ENCODE measurements at places on chromosomes 7 and 10.
A peak's percentile ranks its signal among the peaks of the same experiment; 100 is the strongest.

DNA sequence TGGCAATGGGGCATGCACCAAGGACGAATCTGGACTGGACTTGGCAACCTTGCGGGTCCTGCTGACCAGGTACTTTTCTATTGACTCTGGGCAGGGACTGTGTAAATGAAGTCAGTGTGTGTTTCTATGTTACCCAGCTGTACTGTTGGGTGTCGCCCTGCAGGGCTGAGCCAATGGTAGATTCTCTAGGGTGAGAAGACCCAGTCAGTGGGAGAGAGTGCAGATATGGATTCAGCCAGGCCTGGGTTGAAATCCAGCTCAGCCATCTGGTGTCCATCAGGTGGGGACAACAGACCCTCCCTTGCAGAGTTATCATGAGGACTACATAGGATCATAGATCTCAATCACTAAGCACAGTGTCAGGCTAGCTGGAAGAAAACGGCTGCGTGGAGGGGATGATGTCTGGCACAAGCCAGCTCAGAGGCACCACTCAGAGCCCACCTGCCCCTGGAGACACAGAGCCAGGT, 4.9 kb upstream of the PPIF start:
- peak; percentile 22 for DNase-seq

- DNase-seq: no peak
These were observed 155.0 kb downstream of the SKAP2 start for GRCh38 chr7:26709210-26709990.

GRCh38 chr10:4013651-4014121, 228.7 kb upstream of the KLF6 start:
- no peak for DNase-seq

GRCh38 chr7:85156661-85157208, 30.1 kb downstream of the SEMA3D start:
- DNase-seq: no peak

GRCh38 chr7:92904244-92905131, 68.1 kb upstream of the CDK6 start:
- DNase-seq: peak; percentile 79

GRCh38 chr7:48718731-48719378, 205.5 kb upstream of the CDC14C start:
- DNase-seq: no peak

DNA sequence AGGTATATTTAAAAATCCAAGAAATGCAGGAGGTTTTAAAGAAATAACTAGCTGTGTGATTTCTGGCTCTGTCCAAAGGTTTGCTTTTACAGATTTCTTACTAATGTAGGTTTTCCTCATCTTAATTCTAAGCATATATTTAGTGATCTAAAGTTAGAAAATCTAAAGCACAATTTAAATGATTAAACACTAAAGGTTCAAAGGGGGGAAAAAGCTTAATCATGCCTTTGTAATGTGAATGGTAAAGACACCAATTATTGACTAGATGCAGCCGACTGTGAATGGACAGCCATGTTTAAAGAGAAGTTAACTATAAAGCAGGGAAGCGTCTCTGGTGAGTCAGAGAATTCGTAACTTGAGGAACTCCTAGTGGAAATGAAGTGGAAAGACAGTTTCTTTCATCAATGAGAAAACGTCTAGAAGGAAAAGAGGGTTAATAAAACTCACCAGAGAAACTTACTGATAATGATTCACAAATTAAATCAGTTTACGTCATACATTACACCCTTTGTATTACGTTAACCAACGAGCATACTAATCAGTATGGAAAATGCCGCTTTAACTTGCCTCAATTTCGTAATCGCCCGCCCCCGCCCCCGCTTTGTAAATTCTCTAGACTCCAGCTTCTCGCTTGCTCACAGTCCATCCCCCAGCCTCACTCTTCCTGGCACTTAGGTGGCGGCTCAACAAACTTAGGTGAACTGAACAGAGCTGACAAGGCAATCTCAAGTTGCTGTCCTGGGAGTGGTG, 1.1 kb upstream of the HBP1 start:
- no peak for DNase-seq

DNA sequence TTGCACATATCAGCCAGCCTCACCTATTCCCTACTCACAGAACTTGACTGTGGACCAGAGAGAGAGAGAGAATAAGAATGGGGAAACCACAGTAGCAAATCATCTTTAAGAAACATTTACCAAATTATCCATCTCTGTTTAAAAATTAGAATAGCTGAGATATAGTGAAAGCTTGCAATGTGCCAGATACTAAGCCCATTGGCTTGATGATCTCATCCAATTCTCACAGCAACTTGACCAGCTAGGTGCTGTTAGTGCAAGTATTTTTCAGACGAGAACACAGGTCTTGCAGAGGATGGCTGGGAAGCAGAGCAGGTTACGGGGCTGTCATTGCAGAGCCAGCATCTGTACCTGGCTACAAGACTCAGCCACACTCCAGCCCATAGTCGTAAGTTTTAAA, 50.9 kb downstream of the KLF6 start:
- DNase-seq: no peak

DNA sequence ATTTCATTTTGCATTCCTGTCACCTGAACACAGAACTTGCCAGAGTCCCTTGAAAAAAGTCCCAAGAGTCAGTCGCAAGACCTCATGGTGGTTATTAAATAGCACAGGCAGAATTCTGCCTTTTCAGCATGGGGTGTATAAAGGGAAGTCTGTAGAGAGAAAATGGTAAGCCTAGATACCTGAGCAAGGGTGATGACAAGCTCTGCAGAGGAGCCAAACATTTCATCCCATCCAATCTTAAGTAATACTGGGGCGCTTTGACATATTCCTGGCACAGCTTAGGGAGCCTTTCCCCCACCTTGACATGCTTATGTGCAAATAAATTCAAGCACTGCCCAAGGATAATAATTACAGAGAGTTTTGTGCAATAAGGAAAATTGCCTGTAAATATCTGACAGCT, 213.0 kb downstream of the INHBA start:
- DNase-seq: no peak

- DNase-seq: no peak
These were observed 254.3 kb upstream of the GNAI1 start for GRCh38 chr7:79880312-79880711.

GRCh38 chr7:47715631-47716068, 133.7 kb upstream of the TNS3 start:
- DNase-seq: no peak

DNA sequence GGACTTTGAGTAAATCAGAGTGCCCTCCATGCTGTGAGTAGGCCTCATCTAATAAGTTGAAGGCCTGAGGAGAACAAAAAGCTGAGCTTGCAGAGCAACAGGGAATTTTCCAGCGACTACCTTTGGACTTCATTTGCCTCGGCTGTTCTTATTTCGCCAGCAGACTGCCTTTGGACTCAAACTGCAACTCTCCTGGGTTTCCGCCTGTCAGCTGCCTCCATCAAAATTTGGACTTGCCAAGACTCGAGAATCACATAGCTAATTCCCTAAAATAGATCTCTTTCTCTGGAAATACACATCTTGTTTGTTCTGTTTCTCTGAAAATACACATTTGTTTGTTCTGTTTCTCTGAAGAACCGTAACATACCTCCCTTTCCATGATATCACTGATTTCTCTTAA, 93.8 kb downstream of the ITGB8 start:
- DNase-seq: no peak

DNA sequence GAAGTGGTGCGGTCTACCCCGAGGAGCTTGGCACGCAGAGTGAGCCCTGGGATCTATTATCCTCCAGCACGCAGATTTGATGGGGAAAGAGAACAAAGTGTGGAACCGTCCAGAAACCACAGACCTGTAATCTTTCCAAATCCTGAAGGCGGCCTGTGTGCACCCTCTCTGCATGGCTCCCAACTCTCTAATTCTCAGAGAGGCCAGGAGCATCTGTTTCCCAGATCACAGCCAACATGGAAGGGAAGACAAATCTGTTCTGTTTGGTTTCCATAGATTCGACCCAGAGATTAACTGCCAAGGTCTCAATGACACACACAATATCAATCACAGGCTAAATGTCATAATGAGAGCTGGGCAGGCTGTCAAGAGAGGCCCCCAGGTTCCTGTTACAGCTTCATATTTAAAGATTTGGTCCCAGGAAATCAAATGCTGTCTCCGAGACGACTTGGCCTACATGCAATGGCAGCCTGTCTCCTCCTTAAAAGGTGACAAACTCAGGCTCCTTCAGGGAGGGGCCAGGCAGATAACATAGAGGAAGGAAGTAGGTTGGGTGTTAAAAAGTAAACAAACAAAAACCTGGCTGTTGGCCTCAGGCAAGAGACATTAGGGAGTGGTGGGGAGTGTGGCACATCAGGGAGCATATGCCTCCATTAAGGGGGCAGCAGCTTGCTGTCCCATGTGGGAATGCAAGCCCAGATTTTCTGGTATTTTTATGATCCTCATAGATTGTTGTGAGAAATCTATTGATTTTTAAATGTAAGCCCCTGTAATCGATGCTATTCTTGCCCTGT, 48.8 kb upstream of the SAMD8 start:
- no peak for DNase-seq

DNA sequence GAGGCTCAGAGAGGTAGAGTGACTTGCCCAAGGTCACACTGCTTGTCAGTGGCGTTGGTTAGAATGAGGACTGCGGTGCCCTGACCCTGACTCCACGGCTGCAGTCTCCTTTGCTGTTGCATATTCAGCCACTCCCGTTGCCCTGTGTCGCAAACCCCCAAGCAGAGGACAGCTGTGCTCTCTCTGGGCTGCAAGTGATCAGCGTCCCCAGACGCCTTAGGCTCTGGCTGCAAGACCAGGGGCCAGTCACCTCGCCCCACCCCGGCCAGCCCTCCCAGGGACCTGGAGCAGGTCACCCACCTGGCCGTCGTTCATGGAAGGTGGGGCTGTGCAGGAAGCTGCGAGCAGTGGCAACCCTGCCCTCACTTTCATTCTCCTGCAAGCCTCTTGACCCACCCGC, 51.7 kb upstream of the NANOS1 start:
- peak; percentile 34 for DNase-seq

DNA sequence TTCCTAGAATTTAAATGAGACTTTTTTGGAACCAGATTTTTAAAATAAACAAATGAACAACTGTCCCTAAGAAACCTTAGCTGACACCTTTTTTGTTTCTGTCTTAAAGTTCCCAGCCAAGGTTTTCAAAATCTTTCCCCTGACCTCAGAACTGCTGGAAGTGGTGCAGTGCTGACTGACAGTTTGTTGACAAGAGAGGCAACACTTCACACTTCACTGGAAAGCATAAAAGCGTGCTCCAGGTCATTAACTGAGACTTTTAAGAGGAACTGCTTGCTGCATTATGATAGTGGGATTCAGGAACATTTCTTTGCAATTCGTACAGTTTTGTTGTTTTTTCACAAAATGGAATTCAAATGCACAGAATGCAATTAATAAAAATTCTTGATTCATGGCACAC, 36.2 kb downstream of the SYPL1 start:
- DNase-seq: no peak

DNA sequence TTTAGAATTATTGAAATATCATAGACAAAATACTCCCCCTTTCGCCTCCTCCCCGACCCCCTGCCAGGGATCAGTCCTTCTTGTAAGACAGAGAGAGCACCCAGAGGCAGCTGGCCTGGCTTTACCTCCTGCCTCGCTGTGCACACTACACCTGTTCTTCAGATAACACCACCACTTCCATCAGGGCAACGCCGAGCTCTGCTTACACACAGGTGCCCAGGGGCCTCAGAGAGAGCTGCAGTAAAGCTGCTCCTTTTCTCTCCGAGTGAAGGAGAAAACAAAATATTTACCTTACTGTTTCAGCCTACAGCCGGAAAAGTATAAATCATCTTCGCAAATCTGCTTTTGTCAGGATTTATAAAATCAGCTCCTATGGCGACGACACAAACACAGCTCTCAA, 80.7 kb downstream of the HIPK2 start:
- DNase-seq: no peak

DNA sequence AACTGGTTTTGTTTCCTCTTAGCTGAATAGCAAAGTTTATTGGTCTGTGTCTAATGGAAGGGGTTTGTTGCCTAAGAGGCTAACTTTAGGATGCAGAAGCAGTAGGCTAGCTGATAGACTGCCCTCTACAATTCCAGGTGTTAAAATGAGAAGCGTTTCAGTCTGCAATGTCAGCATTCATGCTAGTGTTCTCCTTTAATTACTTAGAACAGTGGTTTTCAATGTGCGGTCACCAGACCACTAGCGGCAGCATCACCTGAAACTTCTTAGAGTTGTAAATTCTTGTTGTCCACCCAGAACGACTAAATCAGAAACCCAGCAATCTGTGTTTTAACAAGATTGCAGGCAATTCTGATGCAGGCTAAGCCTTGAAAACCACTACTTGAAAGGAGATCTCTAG, 392.9 kb downstream of the IPMK start:
- no peak for DNase-seq

GRCh38 chr10:63976538-63976937, 455.3 kb downstream of the REEP3 start:
- peak; percentile 90 for DNase-seq

DNA sequence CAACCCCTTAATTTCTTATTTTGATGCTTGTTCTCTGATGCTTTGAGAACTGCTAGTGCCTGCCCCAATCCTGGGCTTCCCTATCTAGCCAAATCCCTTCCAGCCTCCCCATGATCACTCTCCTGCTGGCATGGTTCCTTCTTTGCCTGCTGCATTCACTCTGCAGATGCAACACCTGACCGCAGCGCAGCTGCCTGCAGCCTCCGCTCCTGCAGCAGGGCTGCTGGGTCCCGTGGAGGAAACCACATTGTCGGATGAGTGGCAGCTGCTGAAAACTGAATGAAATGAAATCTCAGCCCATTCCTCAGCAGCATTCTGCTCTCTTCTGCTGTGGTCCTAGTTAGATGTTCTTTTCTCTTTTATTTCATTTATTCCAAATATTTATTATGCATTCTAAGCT, 320.3 kb downstream of the CCDC3 start:
- DNase-seq: no peak

DNA sequence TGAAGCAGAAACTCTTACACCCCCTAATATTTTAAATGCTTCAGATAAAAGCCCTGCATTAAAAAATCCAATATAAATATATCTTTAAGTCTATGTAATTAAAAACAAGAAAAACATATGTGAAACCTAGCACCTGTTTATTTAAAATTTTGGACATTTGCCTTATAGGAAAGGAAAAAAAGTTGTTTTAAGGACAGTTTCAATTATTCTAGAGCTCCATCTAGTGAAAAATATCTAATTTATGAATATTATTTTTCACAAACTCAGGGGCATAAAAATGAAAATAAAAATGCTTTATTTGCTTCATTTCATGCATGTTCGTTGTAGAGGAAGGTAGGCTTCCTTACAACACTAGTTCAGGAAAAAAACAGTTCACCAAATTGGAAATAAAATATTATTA, 26.1 kb downstream of the ENKUR start:
- DNase-seq: no peak

Data from endodermal cell (in vitro differentiated cells).